ENCODE measurements at places on chromosomes 2 and 18. TPM values are rescaled to one million over a fixed set of nuclear protein-coding genes. Genes with fewer than 3 reads are reported as not detected.

The L3MBTL4 gene
- polyA plus RNA-seq = not detected

The CAPN14 gene
- 0.03 TPM for polyA plus RNA-seq

The ALPG gene
- polyA plus RNA-seq = not detected

The ARHGAP25 gene
- 0.50 TPM for polyA plus RNA-seq

The PMAIP1 gene
- 7.3 TPM for polyA plus RNA-seq

The RTP5 gene
- polyA plus RNA-seq = not detected

The R3HDM1 gene
- polyA plus RNA-seq = 65.7 TPM

GRCh38 chr2:187552381-187552780 lies 1.9 kb downstream of the TFPI start:
- peak; percentile 43 for DNase-seq

DNA sequence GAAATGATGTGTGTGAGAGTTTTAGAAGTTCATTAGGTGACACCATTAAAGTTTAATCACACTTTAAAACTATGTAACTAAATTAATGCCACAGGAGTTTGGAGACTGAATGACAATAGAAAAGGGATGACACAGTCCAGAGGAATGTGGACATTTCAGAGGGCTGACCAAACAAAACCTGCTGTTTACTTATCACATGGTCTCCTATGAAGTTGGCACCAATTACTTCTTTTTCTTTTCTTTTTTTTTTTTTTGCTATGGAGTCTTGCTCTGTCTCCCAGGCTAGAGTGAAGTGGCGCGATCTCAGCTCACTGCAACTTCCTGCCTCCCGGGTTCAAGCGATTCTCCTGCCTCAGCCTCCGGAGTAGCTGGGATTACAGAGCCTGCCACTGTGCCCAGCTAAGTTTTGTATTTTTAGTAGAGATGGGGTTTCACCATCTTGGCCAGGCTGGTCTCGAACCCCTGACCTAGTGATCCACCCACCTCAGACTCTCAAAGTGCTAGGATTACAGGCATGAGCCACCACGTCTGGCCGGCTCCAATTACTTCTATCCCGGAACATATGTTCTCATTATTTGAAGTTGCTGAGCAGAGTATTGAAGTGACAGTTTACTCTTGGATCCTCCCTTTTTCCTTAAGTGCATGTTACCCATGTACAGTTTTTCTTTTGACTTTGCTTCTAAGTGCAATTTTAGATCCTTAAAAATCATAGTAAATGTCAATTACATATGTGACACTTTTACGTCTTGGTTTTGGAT lies 4.3 kb downstream of the AGPS start:
- DNase-seq = peak; percentile 94

GRCh38 chr2:199940373-199940772 lies 14.9 kb downstream of the TYW5 start:
- DNase-seq = peak; percentile 31

DNA sequence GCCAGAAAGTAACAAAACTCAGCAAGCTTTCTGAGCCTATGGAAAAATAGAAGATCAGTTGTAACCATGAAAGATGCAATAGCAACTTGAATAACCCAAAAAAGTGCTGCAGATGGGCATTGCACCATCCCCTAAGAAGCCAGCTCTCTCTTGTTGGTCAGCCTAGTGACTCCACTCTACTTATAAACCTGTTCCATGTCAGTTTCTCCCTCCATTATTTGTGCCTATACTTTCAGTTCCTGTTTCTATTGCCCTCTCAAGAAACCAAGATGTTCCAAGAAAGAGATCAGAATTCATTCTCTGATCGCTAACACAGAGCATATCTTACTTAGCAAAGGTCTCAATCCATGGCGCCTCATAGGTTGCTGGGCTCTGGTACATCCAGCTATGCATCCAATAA lies 170.3 kb upstream of the MAP2 start:
- no peak for DNase-seq

DNA sequence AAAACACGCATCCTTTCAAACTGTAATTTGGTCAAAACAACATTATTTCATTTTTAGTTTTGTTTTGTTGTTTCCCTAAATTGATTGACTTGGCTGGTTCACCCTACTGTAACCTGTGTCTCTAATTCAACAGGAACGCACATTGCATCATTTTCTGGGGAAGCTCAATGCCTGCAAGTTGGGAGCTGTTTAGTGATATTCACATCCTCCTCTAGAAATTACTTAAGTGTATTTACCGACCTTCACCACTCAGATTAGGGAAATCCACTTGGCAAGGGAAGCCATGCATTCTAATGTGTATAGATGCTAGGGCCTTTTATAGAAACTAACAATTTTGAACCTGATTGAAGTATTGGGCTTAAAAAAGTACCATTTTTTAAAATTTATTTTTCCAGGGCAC lies 7.3 kb upstream of the TPO start:
- DNase-seq = no peak

GRCh38 chr2:78315368-78315767 lies 710.1 kb upstream of the REG3G start:
- no peak for DNase-seq

DNA sequence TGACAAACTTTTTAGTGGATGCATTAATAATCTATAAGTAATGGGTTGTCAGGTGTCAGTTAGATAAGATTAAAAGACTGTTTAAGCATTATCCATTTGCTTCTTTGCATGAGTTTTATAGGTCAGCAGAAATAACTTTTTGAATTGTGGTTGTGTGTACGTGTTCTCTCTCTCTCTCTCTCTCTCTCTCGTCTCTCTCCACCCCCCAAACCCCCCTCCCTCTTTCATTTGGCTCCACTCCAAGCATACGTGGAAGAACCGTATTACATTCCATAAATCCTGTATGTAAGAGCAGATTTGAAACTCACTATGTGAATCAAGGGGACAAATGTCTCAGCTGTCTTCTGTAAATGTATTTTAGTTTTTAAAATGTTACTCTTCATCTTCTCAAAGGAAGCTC lies 120.2 kb downstream of the MEIS1 start:
- no peak for DNase-seq

GRCh38 chr2:82169379-82169778 lies 1864.8 kb upstream of the LRRTM1 start:
- DNase-seq = no peak
